ENCODE measurements at places on chromosomes 11 and 22.

DNA sequence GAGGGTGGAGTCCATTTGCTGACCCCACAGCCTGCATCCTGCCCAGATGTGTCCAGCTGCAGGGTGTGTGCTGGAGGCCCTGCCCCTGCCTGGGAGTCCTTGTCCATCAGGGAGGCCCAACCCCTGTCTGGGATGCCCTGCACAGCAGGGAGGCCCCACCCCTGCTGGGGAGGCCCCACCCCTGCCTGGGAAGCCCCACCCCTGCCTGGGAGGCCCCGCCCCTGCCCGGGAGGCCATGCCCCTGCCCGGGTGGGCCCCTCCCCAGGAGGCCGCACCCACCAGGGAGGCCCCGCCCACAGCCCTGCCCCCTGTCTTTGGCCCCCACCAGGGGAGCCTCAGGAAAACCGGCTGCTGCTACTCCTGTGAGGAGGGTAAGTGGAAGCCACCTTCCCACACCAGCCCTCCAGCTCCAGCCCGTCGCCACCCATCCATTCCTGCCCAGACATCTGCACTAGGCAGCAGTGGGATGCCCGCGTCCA lies 37.2 kb downstream of the MUC5B start:
- DNase-seq = peak; percentile 13

DNA sequence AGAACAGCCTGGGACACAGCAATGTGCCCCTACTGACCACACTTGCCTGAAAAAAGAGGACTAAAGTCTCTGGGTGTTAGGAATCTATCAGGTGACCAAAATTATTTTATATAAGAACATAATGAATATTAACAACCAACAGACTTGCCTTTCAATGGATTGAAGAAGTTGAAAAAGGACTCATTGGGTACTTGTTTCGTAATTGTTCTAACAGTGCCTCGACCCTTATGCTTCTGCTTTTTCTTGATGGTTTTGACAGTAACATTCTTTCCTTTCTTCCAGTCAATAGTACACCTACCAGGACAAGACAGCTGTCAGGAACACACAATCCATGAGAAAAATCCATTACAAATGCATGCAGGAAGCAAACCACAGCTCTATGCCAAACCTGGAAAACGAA lies 29.0 kb upstream of the PHLDA2 start:
- no peak for DNase-seq

DNA sequence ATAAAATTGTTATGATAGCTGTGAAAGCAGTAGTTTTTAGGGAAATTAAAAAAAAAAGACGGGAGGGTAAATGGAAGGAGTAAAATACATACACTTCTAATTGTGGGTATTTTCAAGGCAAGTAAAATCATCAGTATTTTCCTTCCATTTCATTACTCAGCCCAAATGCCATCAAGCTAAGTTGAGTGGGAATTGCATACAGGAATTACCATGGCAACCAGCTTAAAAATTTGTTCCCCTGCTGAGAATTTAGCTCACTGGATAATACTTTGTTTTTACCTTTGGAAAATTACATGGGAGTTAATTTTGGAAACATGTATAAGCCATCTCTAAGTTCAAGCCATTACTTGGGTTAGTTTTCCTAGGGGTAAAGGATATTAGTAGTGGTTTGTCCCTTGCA lies 1873.4 kb downstream of the LRRC4C start:
- DNase-seq = no peak

- peak; percentile 36 for DNase-seq
Observed at GRCh38 chr22:41915035-41915785, at the start of gene SHISA8. Gene SHISA8, minus strand, starts transcription at chr22:41915074. Its CDS starts 407 bp downstream, at chr22:41914667.

DNA sequence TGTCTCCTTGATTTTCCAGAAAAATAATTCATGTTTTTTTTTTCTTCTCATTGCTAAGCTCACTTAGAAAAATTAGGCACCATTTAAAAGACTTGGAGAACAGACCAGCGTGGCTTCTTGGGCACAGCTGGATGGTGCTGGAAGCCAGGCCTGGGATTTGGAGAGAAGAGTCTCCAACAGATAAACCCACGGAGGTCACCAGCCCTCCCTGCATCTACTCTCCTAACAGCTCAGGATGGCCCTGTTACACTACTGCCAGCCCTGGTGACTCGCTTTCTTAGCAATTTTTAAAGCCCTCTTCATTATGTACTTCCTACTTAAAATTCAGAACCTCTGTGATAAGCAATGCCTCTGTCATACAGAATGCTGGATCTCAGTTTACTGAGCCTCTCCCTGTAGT lies 1.7 kb downstream of the PTH start:
- no peak for DNase-seq

DNA sequence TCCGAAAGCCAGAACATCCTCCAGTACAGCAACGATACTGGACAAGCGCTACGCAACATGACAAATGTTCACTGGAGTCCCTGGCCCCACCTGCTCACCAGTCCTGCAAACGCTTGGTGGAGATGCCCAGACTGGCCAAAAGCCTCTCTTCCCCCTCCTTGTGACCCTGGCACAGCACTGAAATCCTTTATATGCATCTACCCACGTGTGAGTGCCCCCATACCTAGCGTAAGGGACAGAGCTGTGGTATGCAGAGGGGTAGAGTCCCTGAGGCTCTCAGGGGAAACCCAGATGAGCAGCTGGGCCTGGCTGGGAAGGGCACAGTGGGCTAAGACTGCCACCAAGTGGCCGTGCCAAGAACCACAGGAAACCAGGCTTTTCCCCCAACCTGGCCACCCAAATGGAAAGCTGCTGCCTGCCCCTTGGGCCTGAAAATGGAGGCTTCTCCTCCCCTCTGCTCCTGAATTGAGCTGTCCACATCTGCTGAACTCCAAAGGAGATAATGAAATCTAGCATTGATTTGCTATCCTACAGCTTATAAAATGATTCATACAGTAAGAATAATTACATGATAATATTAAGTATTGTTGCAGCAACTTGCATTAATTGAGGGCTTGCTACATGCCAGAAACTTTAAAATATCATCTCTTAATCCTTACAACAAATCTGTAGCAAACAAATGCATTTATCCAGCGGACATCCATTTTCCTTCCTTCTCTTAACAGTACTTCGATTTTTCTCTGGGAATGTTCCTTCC lies 24.8 kb upstream of the TTC12 start:
- DNase-seq = no peak

DNA sequence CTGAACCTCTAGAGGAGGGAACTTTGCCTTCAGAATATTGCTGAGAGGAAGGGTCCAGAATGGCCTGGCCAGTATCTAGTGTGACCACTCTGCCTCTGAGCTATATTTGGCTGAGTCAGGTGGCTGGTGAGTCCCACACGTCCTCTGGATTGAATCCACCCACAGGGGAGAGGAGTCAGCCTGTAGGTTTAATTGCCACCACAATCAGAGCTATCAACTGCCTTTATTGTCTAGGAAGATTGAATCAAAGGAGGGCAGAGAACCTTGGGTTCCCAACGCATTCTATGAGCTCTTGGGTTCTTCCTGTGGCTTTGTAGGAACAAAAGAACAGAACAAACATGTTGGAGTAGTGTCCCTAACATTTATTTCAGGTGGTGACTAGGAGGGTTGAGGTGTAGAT lies 67.7 kb downstream of the ST3GAL4 start:
- DNase-seq = no peak

GRCh38 chr11:115279813-115280761 lies 224.1 kb downstream of the CADM1 start:
- DNase-seq = no peak

DNA sequence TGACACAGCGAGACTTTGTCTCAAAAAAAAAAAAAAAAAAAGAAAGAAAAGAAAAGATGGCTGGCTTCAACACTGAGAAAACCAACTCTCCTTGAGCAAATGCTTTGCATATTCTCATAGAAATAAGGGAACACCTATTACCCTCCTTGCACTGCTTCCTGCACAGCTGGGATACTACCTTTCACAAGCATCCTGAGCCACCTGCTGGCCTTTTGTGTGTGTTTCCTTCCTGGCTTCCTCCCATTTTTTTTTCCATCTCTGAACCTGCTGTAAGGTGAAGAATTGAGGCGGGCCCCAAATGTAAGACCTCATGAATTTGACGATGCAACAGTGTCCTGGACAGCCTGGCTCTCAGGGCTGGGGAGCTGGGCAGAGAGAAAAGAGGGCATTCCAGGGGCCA lies 1.9 kb upstream of the RFPL3 start:
- DNase-seq = no peak

DNA sequence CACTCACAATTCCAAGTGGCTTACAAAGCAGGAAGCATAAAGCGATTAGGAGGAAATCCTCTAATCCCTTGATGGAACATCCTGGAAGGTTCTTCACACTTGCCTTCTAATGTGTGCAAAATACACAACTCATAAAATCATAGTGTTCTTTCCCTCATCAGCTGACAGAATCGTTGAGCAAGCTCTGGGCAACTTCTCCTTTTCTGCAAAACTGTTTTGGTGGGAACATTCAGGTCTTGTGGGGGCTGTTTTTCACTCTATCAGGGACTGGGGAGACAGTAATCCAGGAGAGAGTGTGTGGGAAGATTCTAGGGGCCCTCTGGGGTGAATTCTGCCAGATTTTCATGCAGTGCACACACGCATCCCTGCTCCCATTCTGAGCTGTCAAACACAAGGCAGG lies 53.2 kb downstream of the IRAG1 start:
- DNase-seq = no peak

DNA sequence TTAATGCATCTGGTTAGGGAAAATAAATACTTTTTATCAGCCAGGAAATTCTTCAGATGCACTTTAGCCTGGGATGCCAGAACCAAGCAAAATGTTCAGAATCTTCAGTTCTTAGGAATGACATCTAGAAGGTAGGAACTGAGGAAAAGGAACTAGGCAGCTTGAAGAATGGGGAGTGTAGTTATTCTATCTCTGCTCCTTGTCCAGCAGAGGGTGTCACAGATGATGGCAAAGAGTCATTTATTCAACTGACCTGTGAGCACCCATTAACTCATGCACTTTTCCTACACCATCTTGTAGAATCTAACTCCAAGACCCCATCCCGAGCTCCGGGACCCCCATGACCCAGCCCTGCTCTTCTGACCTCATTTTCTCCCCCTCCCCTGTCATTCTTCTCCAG lies 122.1 kb upstream of the ISX start:
- no peak for DNase-seq

DNA sequence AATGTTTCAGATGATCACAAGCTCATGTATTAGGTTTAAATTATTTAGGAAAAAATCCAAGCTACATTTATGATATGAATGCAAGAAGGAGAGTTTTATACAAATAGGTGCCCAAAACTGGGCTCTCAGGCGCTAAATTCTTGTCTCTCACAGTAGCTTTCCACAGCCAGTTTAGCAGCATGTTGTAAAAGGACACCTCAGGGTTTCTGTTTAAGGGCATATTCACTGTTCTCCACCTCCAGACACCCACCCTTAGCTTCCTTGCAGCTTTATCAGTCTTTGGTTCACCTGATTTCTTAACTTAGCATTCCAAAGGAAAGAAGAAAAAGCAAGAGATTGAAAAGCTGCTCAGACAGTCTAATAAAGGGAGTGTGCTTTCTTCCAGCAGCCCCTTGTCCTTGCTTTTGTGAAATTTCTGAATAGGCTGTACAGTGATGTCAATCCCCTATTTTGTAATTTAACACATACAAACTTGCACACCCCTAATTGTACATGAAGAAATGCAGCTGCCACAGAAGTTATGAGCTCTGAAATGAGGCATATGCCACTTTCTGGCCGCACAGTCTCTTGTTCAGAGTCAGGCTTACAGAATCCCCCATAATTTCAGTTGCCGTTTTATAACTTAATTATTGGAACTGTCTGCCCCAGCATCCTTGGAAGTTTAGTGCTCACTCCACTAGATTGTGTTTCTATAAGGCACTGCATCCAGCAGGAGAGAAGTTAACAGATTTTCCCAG lies 262.1 kb downstream of the DDX10 start:
- DNase-seq = no peak

- DNase-seq = no peak
Observed at GRCh38 chr22:43081968-43082367, 7.2 kb downstream of the TTLL1 start.

- DNase-seq = no peak
Observed at GRCh38 chr22:49198705-49199084, 629.0 kb downstream of the BRD1 start.

GRCh38 chr11:92909214-92909613 lies 60.2 kb upstream of the MTNR1B start:
- no peak for DNase-seq

- no peak for DNase-seq
Observed at GRCh38 chr11:12680246-12680939, 6.2 kb downstream of the TEAD1 start.

Data from stimulated activated CD8-positive, alpha-beta memory T cell treated with anti-CD3 and anti-CD28 coated beads, Interleukin-7, amount 100 ng/mL, for 1 hour (primary cell).